ENCODE measurements at places on chromosomes 12 and 14. TPM values are rescaled to one million over a fixed set of nuclear protein-coding genes. Genes with fewer than 3 reads are reported as not detected.

DNA sequence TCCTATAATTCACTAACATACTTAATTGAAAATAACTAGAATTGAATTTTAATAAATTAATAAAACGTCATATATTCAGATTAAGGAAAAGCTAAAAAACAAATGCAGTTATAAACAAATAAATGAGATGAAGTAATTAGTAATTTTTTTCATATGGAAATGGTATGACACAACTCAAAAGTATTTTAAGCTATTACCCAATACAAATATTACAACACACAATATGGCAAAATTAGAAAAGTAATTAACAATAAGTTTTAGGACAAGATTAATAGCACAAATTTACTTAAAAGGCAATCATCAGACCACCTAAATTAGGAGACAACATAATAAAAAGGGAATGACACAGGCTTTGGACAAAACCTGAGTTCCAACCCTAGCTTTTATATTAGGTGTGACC, 81.7 kb downstream of the EEA1 start:
- no peak for DNase-seq
- H3K4me3 ChIP-seq: no peak overlapping the region
- H3K27ac ChIP-seq: no peak overlapping the region
- no peaks in the 10 kb centered on the region for H3K4me1 ChIP-seq

Gene FKBP3
- 58.7 TPM for total RNA-seq

- H3K36me3 ChIP-seq: no peaks in the 10 kb centered on the region
- no peaks in the 10 kb centered on the region for H3K4me1 ChIP-seq
- H3K27ac ChIP-seq: no peak overlapping the region
- H3K27me3 ChIP-seq: no peaks in the 10 kb centered on the region
Observed at GRCh38 chr12:23028158-23028802, 403.3 kb downstream of the ETNK1 start.

Gene HELB
- 10.0 TPM for total RNA-seq

- H3K4me1 ChIP-seq: no peaks in the 10 kb centered on the region
- DNase-seq: no peak
- H3K36me3 ChIP-seq: no peaks in the 10 kb centered on the region
- H3K27me3 ChIP-seq: no peaks in the 10 kb centered on the region
- H3K4me3 ChIP-seq: no peak overlapping the region
Observed at GRCh38 chr12:87935216-87935615, 94.0 kb downstream of the C12orf50 start.

GRCh38 chr12:72748971-72749370, 476.8 kb downstream of the TRHDE start:
- no peaks in the 10 kb centered on the region for H3K4me1 ChIP-seq
- H3K27ac ChIP-seq: no peak overlapping the region
- H3K36me3 ChIP-seq: no peaks in the 10 kb centered on the region

DNA sequence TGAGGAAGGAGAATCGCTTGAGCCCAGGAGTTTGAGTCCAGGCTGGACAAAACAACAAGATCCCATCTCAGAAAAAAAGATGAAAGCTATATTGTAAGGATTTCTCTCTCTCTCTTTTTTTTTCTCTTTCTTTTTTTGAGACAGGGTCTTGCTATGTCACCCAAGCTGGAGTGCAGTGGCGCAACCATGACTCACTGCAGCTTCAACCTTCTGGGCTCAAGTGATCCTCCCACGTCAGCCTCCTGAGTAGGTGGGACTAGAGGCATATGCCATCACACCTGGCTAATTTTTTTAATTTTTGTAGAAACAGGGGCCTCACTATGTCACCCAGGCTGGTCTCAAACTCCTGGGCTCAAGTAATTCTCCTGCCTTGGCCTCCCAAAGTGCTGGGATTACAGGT, 5.8 kb upstream of the MRPL42 start:
- no peak overlapping the region for H3K4me3 ChIP-seq
- H3K4me1 ChIP-seq: no peaks in the 10 kb centered on the region
- H3K27ac ChIP-seq: no peak overlapping the region

GRCh38 chr12:110824342-110824741, 22.4 kb upstream of the CCDC63 start:
- H3K4me3 ChIP-seq: no peak overlapping the region
- no peak overlapping the region for H3K27ac ChIP-seq
- H3K27me3 ChIP-seq: no peaks in the 10 kb centered on the region
- H3K4me1 ChIP-seq: peaks cover 7% of the 10 kb centered on the region

Gene EFS
- total RNA-seq: not detected

Gene ACSM4
- not detected for total RNA-seq

Gene NR1H4
- not detected for total RNA-seq

Gene MFAP5
- not detected for total RNA-seq

Gene ANO4
- total RNA-seq: not detected

DNA sequence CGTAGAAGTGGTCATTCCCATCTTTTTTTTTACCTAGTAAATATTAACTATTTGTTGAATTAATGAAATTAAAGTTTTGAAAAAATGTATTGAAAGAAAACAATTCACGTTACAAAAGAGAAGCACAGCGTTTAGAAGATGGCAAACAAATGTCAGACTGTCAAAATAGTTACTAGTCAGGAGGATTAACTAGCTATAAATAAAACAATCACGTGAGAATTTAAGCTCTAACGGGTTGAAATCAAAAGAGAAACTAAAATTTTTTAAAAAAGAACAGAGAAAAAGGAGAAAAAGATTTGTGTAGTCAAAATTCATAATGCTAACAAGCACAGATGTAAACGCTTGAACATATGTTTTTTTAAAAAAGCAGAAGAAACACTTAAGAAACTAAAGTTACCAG, 26.4 kb downstream of the DDHD1 start:
- DNase-seq: peak; percentile 54
- H3K4me1 ChIP-seq: peaks cover 23% of the 10 kb centered on the region
- no peaks in the 10 kb centered on the region for H3K36me3 ChIP-seq
- H3K27ac ChIP-seq: peak overlapping the region; percentile 91
- H3K27me3 ChIP-seq: no peaks in the 10 kb centered on the region

DNA sequence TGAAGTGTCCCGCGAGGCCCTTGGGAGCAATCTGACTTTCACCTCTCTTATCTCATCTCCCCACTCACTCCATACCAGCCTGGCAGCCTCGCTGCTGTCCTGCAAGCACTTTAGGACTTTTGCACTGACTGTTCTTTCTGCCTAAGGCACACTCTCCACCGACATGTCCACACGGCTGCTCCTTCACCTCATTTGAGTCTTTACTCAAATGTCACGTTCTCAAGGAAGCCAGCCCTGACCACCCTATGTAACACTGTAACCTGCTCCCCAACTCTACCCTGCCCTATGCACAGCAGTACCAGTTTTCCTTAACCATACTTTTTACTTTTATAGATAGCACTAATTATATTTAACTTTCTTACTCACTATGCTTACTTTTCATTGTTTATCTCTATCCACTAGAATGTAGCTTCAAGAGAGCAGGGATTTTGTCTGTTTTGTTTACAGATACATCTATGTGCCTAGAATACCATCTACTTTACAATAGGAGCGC, 32.0 kb downstream of the PRKD1 start:
- no peak overlapping the region for H3K27ac ChIP-seq
- no peaks in the 10 kb centered on the region for H3K4me1 ChIP-seq
- no peak overlapping the region for H3K4me3 ChIP-seq
- H3K36me3 ChIP-seq: no peaks in the 10 kb centered on the region
- no peak for DNase-seq

DNA sequence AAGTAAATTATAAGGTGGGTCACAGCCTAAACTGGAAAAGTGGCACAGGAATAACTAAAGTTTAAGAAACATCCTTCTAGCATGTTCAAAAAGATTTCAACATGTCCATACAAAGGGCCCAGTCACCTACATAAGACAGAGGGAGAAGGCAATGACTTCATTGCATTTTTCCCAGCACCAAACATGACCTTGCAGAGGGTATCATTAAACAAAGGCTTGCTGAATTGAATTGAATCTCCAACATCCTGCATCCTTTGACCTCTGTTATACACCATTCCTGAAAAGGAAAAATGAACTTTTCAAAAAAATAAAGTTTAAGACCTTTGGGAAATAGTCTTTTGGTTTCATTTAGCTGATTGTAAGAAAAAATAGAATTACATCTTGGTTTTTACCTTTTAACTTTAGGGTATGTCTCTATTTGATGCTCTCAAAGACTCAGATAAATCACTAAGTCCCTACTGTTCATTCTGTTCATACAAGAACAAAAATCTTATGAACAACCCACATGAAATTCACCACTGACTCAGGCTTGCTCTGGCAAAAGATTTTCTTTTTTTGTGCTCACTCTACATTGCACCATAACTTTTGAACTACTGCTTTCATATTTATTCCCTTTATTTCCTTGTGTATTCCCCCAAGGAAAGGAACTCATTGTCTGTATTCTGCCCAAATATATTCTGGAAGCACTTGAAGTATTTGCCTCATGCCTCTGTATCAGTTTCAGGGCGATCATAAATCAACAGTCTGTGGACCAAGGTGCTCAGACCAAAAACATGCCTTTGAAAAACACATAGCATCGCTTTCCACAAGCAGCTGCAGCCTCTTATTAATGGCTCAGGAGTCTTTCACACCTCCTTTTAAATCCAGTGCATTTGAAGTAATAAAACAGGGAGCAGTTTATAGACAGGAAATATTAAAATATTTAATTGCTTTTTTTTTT, 121.7 kb downstream of the DUSP6 start:
- H3K36me3 ChIP-seq: no peaks in the 10 kb centered on the region
- peaks cover 6% of the 10 kb centered on the region for H3K4me1 ChIP-seq
- H3K4me3 ChIP-seq: no peak overlapping the region
- H3K27ac ChIP-seq: no peak overlapping the region
- DNase-seq: no peak
- H3K27me3 ChIP-seq: no peaks in the 10 kb centered on the region

GRCh38 chr12:114740448-114740847, 56.5 kb upstream of the TBX3 start:
- no peak for DNase-seq
- no peaks in the 10 kb centered on the region for H3K4me1 ChIP-seq
- H3K36me3 ChIP-seq: no peaks in the 10 kb centered on the region
- no peak overlapping the region for H3K4me3 ChIP-seq
- no peak overlapping the region for H3K27ac ChIP-seq
- H3K27me3 ChIP-seq: no peaks in the 10 kb centered on the region
